ENCODE measurements at places on chromosomes 2 and 18.

GRCh38 chr2:69238449-69239031, 148.5 kb downstream of the GFPT1 start:
- DNase-seq = no peak

DNA sequence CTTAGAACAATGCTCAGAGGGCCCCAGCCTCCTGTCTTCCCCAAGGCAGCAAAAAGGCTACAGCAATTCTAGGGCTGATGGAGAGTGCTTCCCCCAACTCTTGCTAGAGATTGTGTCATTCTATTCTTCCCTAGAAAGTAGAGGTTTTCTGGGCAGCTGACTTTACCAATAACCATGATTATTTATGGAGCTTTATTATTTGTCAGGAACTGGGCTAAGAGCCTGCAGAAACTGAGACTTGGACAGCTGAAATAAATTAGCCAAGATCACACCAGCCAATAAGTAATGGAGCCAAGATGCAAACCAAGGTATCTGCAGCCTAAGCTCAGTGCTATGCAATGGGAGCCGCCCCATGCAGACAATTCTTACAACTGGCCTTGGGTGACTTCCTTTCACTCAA, 84.8 kb downstream of the CCBE1 start:
- no peak for DNase-seq

GRCh38 chr2:125280265-125280664, 1255.2 kb downstream of the CNTNAP5 start:
- DNase-seq = no peak

GRCh38 chr2:172198908-172199307, 96.2 kb upstream of the DLX2 start:
- no peak for DNase-seq

GRCh38 chr2:196104066-196104465, 35.4 kb upstream of the DNAH7 start:
- DNase-seq = no peak

DNA sequence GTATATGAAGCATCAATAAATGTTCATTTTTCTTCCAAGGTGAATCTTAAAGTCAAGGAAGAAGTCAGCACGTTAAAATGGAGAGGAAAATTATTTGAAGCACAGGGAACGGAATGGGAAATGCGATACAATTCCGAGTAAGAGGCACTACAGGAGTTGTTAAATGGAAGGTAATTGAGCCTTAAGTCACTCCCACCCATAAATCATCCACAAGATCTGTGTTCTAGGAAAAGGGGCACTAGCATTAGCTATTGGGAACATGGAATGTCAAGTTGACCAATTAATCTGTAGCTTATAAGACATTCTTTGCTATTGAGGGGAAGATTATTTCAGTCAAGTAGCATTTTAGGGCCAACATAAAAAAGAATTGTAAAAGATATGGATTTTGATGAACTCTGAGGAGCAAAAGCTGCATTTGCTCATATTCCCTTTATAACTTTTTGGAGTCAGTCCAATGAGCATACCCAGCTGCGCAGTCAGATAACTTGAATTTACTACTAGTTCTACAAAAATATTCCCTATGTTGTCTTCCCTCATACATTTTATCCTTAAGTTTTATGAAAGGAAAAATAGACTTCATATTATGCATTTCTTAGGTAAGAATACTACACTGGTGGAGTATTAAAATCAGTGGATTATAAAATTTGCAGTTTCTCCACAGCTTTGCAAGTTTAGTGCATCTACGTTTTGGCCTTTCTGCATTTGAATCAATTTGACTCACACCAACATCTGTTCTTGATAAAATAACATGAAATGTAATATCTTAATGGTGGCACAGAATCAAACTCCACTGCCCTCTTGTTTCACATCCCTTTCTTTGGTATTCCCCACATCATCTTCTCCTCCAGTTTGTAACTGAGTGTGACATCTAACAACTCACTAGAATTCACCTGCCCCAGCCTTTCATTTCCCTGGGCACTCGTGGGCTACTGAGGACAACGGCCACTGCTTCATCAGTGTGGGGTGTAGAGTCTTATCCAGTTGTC, 95.6 kb downstream of the SP3 start:
- no peak for DNase-seq

- DNase-seq = no peak
Measured at GRCh38 chr2:169590804-169591203, 6.7 kb downstream of the PPIG start.

DNA sequence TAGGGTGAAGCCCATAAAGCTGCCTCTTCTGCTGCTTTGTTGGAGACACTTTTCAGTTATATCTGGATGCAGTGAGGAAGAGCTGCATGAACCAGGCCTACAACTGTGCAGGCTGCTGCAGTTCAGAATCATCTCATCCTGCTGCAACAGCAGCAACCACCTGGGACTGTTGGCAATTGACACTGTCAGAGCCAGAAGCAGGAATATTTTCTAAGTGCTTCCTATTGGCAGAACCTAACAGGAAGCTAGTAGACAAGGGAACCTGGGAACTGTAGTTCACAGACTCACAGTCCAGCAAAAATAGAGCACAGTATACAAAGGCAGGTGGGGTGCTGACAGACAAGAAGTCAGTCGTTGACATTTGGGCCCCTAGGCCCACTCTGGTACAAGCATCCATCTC, 452.9 kb upstream of the SPRED2 start:
- no peak for DNase-seq

- DNase-seq = no peak
Measured at GRCh38 chr2:222982010-222982908, 69.7 kb upstream of the KCNE4 start.

DNA sequence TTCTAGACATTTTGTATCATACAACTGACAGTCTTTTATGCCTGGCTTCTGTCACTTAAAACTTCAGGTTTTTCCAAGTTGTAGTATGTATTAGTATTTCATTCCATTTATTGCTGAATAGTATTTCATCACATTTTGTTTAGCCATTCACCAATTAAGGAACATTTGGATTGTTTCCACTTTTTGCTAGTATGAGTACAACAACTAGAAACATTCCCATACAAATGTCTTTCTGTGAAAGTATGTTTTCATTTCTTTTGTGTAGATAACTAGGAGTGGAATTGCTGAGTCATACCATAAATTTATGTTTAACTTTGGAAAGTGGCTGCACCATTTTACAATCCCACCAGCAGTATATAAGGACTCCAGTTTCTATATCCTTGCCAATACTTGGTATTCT, 135.9 kb downstream of the ATAD2B start:
- DNase-seq = no peak

GRCh38 chr2:74856004-74856578, 22.2 kb downstream of the HK2 start:
- no peak for DNase-seq

- no peak for DNase-seq
Measured at GRCh38 chr2:65096948-65097347, 33.0 kb downstream of the RAB1A start.

DNA sequence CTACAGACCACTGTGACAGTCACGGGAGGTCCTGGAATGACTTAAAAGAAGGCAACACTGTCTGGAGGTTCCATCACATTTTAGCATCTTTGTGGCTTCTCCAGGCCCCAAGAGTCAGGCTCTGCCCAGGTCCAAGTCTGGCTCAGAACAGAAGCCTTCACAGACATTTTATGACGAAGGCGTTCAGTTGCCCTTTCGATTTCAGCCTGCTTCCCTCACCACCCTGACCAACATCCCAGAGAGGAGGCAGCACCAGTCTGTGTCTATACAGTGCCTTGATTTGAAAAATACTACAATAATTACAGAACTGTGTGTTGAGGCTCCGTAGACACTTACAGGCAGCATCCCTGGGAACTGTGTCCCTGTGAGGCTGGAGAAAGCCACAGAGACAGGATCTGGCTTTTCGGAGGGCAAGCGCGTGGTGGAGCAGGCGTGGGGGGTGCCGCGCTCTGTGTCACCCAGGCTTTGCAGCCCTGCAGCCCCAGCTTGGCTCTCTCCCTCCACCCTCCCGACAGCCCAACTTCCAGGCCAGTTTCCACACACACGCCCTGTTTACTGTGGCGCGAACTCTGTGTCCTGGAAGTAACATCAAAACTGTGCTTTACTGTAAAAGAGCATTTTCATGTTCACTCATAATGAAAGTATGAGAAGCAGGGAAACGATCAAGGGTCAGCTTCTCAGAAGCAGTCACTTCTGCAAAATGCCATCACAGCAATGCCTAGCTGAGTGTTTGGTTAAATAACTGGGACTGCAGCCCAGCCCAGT, 153.5 kb upstream of the ALKAL2 start:
- DNase-seq = no peak

- no peak for DNase-seq
Measured at GRCh38 chr2:124756048-124756447, 731.0 kb downstream of the CNTNAP5 start.
